Myocyte (in vitro differentiated cells): ENCODE measurements at places on chromosomes 11 and 22. TPM values are rescaled to one million over a fixed set of nuclear protein-coding genes. Genes with fewer than 3 reads are reported as not detected.

GRCh38 chr22:38953577-38954413, 3.6 kb upstream of the APOBEC3A start:
- no peak for DNase-seq

GRCh38 chr11:131042041-131042390, 125.7 kb upstream of the SNX19 start:
- DNase-seq, result no peak

- peak; percentile 87 for DNase-seq
Observed at GRCh38 chr11:72719144-72719543, 33.1 kb downstream of the ARAP1 start.

ROM1 gene
- 1.5 and 2.8 TPM in 2 replicates for total RNA-seq

KRTAP5-2 gene
- not detected in 2 replicates for total RNA-seq

DNA sequence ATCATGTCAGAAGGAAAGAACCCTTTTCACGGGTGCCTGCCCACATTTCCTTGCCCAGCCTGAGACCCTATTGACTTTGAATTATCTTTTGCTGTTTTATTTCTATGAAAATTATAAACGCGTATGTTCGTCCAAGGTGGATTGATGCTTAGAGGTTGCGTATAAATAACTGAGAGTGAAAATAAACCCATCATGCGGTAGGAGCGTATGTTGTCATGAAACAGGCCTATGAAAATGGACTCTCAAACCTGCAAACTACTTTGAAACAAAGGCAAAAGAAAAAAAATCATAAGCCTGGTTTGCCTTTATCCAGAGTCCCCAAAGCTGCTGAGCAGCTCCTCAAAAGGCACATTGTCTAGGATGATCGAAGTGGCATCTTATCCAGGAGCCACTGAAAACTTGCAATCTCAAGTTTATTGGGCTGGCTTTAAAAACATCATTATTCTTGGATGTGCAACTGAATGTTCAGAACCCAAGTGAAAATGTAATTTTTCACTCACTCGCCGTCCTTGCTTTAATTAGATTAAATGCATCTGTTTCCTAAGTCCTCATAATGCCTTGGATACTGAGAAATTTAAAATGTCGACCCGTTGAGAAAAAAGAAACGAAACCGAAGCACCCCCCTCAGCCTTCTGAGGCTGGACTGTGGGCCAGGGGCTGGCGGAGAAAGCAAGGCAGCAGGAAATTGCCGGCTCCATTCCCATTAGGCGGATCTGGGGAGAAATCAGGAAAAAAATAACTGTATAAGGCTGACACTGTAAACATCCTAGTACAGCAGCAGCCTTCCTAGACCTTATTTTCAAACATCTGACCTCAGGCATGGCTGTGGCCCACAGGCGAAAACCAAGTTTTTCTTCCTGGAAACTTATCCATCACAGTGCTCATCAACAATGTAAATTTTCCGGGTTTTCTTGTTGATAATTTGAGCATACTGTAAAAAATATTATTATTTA, 82.9 kb upstream of the PPARA start:
- peak; percentile 69 for DNase-seq

DNA sequence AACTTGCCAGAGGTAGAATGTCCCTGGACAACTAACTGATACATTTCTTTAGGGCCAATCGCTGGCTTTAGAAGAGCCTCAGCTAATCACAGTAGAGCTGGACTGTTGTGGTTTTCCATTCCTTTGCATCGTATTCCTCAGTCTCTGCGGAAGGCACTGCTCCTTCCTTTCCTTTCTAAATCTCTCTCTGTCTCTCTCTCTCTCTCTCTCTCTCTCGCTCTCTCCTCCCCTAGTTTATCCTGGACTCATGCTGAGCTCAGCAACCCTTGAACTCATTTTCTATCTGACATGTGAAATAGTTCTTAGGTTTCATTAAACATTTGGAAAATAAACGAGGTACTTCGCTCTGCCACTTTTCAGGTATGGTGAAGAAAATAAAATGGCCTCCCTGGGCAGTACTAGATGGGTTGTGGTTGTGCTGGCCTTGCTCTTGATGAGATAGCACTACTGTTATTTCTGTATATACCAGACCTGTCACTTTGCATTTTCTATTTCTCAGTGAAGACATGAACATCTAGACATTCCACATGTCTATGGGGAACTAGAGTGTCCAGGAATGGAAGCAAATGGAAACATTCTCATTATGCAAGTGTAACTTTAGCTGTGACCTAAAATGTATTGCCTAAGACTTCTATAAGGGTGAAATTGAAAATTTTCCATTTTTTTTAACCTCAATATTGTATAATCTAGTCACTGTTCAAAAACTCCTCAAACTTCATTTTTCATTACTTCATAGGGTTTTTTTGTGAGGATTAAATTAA, 12.0 kb upstream of the SESN3 start:
- no peak for DNase-seq

GRCh38 chr22:48845356-48845936, 982.2 kb downstream of the BRD1 start:
- no peak for DNase-seq

- no peak for DNase-seq
Observed at GRCh38 chr11:60897496-60897895, 8.9 kb downstream of the PRPF19 start.
